ENCODE measurements at places on chromosomes 4 and X.

DNA sequence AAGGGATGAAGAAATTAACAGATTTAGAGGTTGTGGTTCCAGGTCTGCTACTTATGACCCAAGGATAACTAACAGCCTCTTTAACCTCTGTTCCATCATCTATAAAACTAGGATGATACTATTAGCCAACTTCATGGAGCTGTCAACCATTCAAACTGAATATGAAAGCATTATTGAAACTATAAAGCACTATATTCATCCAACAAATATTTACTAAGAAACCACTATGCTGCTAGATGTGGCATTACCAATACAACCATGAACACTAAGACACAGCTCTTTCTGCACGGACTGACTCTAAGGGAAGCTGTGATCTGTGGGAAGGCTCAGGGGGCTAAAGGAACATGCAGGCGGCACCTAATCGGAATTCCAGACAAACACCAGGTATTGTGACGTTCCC is 66.0 kb downstream of the APBB2 start:
- peak; percentile 46 for DNase-seq

GRCh38 chrX:51891821-51892551 is 1.4 kb upstream of the MAGED1 start:
- DNase-seq, result peak; percentile 94

DNA sequence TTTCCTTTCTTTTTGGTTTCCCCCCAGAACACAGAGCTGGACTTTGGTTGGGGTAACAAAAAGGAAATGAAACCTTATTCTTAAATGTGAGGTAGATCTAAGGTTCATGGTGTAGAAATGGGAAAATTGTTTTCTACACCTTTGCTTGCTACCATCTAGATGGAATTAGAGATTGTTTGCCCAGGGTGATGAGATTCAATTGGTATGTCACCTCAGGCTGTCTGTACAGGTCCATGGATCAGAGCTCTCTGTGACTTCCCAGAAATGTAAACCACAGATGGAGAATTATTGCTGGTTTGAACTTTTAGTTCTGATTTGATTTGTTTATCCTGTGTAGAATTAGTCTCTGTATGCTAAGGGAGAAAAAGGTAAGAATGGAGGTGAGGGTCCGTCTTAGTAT is 146.7 kb downstream of the PCDH7 start:
- no peak for DNase-seq

- DNase-seq, result no peak
Measured at GRCh38 chrX:71167031-71167781, 22.6 kb downstream of the NLGN3 start.

DNA sequence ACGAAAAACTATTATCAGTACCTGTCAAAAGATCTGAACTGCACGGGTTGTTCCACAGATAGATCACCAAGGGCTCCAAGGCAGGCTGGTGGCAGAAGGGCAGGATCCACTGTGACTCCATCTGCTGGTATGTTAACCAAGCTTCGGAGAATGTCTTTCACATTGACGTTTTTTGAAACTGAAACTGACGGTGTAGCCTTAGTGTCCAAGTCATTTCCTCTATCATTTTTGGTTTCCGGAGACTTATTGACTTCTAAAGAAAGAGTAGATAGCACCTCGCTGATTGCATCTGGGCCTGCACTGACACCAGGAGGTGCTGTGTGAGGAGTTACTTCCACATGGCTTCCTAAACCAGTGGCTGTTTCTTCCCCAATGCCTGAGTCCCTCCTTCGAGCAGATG is 186.9 kb downstream of the LRBA start:
- no peak for DNase-seq

- no peak for DNase-seq
Measured at GRCh38 chr4:128589384-128589965, 220.0 kb upstream of the JADE1 start.

- no peak for DNase-seq
Measured at GRCh38 chr4:148023512-148024181, 291.8 kb downstream of the ARHGAP10 start.

GRCh38 chr4:8872402-8873291 is 1.0 kb upstream of the HMX1 start:
- DNase-seq, result no peak

DNA sequence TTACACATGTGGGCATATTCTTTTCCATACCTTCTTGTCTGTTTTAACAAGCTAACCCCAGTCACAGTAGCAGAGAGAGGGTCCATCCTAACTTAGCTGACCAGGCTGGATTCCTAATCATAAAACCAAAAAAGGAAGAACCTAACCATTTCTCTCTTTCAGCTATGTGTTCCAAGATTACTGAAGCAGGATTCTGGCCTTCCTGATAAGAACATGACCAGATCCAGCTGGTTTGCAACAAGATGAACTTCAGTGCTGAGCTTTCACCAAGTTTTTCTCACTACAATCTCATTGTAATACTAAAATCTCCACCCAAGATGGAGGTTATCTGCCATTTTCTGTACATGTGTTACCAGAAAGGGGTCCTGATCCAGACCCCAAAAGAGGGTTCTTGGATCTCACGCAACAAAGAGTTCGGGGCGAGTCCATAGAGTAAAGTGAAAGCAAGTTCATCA is 20.4 kb upstream of the UBA6 start:
- DNase-seq, result no peak

- DNase-seq, result peak; percentile 48
Measured at GRCh38 chrX:107826238-107827029, 768 bp downstream of the MID2 start.

- peak; percentile 88 for DNase-seq
Measured at GRCh38 chr4:145034727-145035211, 63.2 kb downstream of the ANAPC10 start.

DNA sequence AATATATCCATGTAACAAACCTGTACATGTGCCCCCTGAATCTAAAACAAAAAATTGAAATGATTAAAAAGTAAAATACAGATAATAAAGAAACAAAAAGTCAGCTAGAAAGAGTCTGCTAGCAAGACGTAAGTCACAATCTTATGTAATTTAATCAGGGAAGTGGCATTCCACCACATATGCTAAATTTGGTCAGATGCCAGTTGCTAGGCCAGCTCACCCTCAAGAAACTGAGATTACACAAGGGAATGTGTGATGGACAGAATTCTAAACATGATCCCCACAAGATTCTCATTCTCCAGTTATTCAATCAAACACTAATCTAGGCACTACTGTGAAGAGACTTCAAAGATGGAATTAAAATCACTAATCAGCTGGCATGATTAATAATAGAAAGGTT is 689.3 kb downstream of the CENPC start:
- no peak for DNase-seq

DNA sequence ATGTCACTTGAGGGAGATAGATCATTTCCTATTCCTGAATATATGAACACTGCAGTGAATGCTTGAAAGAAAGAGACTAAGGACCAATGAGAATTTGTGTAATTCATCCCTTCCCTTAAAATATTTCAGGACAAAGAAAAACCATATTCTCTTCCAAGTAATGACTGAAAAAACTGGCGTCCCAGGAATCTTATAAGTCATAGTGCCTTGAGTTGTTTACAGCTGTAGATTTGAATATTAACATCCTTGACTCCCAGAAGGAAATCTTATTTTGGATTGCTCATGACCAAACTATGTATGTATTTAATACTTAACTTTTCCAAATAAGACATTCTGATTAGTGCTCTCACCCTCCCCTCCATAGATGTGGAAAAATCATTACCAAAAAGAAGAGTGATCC is 55.5 kb downstream of the CLDN22 start:
- peak; percentile 89 for DNase-seq

- peak; percentile 48 for DNase-seq
Measured at GRCh38 chr4:15378062-15378461, 49.8 kb upstream of the C1QTNF7 start.

DNA sequence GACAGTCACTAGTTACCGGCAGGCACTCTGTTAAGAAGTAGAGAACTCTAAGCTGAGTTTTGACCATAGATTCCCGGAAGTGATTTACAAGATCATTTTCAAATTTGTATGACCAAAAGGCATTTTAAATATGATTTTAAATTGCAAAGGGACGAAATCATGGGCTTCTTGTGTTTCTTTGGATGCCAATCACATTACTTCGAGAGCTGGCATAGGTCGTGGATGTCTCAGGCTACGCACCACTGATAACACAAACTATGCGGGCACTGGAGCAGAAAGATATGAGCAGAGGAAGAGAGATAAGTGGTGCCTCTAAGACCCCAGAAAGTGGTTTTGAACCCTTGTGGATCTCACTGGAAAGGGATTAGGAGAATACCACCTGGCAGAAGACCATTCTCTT is 294.2 kb upstream of the FTHL17 start:
- no peak for DNase-seq

DNA sequence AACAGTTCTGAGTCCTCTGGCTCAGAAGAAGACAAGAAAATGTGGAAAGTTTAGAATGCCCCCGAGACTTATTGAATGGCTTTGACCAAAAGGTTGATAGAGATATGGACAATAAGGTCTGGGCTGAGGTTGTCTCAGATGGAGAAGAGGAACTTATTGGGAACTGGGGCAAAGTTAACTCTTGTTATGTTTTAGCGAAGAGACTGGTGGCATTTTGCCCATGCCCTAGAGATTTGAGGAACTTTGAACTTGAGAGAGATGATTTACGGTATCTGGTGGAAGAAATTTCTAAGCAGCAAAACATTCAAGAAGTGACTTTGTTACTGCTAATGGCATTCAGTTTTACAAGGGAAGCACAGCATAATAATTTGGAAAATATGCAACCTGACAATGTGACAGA is 1549.3 kb upstream of the ADGRL3 start:
- DNase-seq, result no peak

- no peak for DNase-seq
Measured at GRCh38 chr4:152997771-152998487, 61.8 kb downstream of the FHDC1 start.

GRCh38 chr4:76589402-76589801 is 154.4 kb downstream of the SHROOM3 start:
- DNase-seq, result peak; percentile 86

GRCh38 chr4:145044341-145044740 is 53.7 kb downstream of the ANAPC10 start:
- peak; percentile 42 for DNase-seq

DNA sequence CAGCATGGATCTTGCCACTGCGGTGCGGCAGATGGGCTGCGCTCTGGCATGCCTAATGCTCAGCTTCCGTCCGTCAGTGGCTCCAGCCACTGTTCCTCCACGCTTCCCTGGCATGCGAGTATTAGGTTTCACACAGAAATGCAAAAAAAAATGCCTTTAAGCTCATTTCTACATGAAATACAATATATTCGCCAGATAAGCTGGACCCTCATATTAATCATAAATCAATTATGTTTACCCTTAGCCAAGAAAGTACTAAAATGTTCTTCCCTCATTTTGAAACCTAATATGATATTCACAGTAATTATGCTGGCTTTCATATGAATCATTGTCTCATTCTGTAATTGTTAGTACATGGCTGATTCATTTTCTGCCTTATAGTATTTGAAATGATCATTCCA is 115.5 kb upstream of the FAM241A start:
- DNase-seq, result peak; percentile 31

DNA sequence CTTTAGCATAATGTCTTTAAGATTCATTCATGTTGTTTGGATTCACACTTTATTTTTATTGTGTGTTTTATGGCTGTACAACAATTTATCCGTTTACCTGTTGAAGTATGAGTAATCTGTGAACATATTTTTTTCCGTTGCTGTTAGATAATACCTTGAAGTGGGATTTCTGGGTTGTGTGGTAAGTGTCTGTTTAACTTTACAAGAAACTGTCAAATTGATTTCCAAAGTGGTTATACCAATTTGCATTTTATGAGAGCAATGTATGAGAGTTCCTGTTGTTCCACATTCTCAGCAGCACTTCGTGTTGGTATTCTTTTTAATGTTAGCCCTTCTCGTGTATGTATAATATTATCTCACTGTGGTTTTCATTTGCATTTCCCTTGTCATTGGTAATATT is 53.6 kb downstream of the USP53 start:
- no peak for DNase-seq

- DNase-seq, result no peak
Measured at GRCh38 chr4:82691431-82691830, 107.2 kb downstream of the SCD5 start.

- DNase-seq, result no peak
Measured at GRCh38 chrX:118528071-118528737, 32.6 kb downstream of the DOCK11 start.

DNA sequence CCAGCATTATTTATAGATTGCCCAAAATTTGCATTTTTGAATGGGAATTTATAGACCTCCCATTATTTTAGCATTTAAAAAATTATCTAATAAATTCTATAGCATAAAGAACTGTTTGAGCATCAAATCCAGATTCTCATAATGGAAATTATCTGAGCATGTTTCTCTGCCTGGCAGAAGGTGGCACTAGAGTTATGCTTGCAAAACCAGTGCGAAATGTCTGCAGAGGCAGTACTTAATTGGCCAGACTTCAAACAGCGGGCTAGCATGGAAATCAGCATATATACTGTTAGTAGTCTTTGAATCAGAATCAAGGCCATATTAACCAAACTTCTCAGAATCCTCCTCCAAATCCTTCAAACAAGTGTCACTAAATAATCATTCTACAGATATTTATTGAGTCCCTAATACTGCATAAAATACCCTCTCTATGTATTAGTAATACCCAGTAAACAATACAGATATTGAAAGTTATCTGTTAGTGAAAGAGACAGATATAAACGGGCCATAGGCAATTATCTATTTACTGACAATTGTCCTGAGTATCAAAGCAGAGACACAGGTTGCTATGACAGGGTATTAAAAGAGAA is 78.7 kb upstream of the DCLK2 start:
- peak; percentile 87 for DNase-seq

DNA sequence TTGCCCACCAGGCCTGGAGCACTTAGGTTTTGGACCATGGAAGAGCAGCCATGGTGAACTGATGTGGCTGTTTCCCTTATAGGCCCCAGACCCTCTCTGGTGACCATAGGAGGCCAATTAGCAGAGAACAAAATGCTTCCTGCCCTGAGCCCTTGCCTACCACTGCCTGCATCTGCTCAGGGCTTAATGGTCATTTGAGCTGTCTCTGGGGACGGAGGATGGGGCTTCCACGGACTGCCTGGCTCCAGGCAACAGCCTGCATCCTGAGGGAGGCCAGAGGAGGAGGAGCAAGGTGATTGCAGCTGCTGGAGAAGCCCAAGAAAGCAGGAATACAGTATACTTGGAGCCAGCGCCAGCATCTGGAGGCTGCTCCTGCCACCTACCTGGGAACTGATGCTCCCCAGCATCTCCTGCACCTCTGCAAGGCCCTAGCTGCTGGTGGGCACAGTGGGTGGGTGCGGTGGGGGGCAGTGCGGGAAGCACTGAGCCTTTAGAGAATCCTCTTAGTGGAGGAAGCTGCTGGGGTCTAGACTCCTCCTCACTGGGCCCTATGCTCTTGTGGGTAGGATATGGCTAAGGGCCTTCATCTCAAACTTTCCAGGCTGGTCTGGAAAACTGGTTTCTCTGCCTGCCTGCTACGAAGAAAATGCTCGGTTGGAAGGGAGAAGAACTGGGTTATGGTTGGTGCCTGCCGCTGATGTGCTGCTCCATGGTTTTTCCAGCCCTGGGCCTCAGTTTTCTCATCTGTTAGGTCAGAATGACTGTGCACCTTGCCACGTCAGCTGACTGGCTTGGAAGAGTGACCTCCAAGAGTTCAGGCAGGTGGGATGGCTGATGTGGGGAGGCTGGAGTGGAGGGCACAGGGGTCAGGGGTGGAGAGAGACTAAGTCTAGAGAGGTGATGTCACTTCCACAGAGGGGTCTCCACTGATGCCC is 158.8 kb upstream of the PJA1 start:
- no peak for DNase-seq

All from fibroblast of skin of abdomen (primary cell).